Colonic mucosa (tissue), 4 donors: ENCODE measurements at places on chromosomes 4 and X.

DNA sequence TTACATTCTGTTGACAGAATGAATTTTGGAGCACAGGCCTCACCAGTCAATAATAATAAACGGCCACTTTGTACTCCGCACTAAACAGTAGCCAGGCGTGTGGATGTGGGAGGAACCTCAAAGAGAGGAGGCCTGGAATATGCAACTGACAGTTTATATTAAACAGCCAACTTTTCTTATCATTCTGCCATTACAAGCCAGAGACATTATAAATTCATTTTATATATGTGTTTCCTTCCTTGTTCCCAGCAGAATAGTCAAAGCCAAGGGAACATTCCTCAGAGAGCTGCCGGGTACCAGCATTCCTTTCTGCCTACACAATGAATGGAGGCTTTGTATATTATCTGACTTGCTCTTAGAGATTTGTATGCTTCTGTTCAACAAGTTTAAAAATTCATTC lies 436.5 kb upstream of the FTHL17 start:
- H3K27ac ChIP-seq = no peak overlapping the region
- DNase-seq = no peak
- H3K4me3 ChIP-seq = no peak overlapping the region
- H3K27me3 ChIP-seq = no peaks in the 10 kb centered on the region

DNA sequence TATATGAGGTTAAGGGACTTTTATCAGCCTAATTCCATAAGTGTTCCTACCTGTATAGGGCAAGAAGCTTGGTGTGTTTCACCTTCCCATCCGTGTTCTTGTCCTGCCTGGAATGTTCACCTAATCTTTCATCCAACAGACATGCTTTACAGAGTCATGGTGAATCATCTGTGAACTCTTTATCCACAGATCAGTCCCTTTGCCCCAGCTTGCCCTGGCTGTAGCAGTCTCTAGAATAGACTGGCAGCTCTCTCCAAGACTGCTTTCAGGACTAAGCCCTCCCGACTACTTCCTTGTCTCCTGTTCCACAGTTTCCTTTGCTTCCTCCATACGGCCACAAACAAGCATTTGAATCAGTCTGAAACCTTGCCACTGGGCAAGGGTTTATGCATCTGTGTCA lies 177.9 kb upstream of the IL15 start:
- no peak overlapping the region for H3K27ac ChIP-seq
- H3K27me3 ChIP-seq = no peaks in the 10 kb centered on the region
- no peak for DNase-seq
- H3K4me3 ChIP-seq = no peak overlapping the region

- H3K4me3 ChIP-seq = no peak overlapping the region
- H3K36me3 ChIP-seq = no peaks in the 10 kb centered on the region
- H3K4me1 ChIP-seq = peaks cover 13% of the 10 kb centered on the region
- DNase-seq = no peak
- no peak overlapping the region for H3K27ac ChIP-seq
Measured at GRCh38 chr4:184807797-184808712, 17.7 kb downstream of the ACSL1 start.

- no peak overlapping the region for H3K4me3 ChIP-seq
- DNase-seq = no peak
- no peak overlapping the region for H3K27ac ChIP-seq
- no peaks in the 10 kb centered on the region for H3K4me1 ChIP-seq
- peaks cover 11% of the 10 kb centered on the region for H3K27me3 ChIP-seq
Measured at GRCh38 chrX:40570346-40571093, 10.2 kb upstream of the ATP6AP2 start.

DNA sequence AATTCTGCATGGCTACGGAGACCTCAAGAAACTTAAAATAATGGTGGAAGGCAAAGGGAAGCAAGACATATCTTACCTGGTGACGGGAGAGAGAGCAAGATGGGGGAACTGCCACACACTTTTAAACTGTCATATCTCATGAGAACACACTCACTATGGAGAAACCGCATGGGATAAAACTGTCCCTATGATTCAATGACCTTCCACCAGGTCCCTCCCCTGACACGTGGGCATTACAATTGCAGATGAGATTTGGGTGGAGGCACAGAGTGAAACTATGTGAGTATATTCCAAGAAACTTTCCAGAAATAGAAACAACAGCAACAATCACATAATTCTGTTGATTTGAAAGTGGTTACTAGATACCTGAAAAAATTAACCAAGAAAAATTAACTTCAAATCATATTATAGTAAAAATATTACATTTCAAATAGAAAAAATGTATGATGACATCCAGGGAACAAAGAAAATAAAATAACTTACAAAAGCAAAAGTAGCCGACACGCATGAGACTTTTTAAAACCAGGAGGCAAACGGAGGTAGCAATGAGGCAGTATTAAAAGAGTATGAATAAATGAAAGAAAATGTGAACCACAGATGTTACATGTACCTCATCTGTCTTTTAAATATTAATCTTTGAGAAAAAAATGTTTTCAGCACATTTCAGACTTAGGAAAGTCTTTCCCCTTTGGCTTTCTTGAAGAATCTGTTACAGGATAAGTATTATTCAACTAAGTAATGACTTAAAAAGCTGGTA lies 879.5 kb downstream of the TECRL start:
- H3K27me3 ChIP-seq = no peaks in the 10 kb centered on the region
- H3K27ac ChIP-seq = no peak overlapping the region
- H3K4me3 ChIP-seq = no peak overlapping the region

DNA sequence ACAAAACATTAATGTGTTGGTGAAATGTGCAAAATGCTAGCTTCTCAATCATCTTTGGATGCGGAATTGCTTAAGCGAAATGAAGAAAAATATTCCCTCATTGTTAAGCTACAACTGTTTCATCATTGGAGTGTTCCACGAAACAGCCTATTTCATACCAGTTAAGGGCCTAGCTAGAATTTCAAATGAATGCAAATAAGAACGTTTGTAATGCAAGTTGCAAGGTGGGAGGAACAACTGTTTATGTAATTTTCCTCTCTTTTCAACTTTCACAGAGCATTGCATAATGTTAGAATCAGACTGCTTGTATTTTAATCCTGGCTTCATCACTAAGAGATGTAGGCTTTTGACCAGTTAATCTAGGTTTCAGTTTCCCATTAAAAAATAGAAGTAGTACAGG lies 480.1 kb downstream of the IL1RAPL1 start:
- no peak for DNase-seq
- H3K27me3 ChIP-seq = no peaks in the 10 kb centered on the region
- H3K36me3 ChIP-seq = no peaks in the 10 kb centered on the region

GRCh38 chrX:17814059-17814458 lies 47.0 kb downstream of the RAI2 start:
- no peaks in the 10 kb centered on the region for H3K4me1 ChIP-seq
- H3K27ac ChIP-seq = no peak overlapping the region
- no peaks in the 10 kb centered on the region for H3K27me3 ChIP-seq
- H3K36me3 ChIP-seq = no peaks in the 10 kb centered on the region
- DNase-seq = no peak

DNA sequence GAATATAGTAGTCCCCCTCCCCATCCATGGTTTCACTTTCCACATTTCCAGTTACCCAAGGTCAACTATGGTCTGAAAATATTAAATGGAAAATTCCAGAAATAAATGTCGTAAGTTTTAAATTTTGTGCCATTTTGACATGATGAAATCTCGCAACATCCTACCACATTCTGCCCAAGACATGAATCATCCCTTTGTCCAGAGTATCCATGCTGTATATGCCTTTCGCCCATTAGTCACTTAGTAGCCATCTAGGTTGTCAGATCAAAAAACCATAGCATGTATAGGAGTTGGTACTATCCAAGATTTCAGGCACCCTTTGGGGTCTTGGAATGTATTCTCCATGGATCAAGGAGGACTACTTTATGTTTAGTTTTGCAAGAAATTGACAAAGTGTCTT lies 8.3 kb downstream of the PRRG1 start:
- no peak overlapping the region for H3K27ac ChIP-seq
- no peaks in the 10 kb centered on the region for H3K36me3 ChIP-seq
- no peaks in the 10 kb centered on the region for H3K4me1 ChIP-seq

DNA sequence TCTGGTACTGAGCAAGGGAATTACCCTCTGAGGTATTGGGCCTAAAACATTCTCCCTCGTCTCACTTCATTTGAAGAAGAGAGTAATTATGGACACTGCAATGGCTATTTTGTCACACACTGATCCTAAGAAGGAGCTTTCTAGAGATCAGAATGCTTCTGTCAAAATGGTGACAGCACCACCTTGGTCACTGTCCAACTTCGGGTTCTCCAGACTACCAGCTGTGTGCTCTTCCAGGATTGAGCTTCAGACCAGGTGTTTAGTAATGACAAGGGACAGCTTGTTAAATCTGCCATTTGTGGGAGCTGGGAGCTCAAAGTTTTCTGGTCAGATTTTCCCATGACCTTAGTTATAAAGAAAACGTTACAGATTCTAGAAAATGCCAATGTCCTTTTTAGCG lies 105.4 kb downstream of the POLA1 start:
- H3K27me3 ChIP-seq = no peaks in the 10 kb centered on the region
- no peak for DNase-seq
- no peaks in the 10 kb centered on the region for H3K4me1 ChIP-seq
- H3K4me3 ChIP-seq = no peak overlapping the region

DNA sequence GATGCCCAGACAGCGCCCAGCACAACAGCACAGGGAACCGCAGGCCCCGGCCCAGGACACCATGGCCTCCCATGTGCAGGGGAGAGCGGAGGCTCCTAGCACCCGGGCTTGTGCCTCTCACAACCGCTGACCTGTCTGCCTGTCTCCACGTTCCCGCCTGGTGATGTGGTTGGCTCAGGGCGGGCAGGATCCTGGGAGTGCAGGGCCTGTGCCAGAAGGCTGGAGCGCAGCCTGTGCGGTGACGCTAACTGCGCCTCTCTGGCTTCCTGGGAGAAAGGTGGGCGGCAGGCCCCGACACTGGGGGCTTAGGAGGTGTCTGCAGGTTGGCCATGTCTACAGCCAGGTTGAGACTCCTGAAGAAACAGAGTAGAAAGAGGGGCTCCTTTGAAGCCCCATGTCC lies 48.7 kb downstream of the CPZ start:
- no peak for DNase-seq
- no peaks in the 10 kb centered on the region for H3K36me3 ChIP-seq
- H3K4me1 ChIP-seq = no peaks in the 10 kb centered on the region
- no peak overlapping the region for H3K4me3 ChIP-seq
- H3K27ac ChIP-seq = no peak overlapping the region

DNA sequence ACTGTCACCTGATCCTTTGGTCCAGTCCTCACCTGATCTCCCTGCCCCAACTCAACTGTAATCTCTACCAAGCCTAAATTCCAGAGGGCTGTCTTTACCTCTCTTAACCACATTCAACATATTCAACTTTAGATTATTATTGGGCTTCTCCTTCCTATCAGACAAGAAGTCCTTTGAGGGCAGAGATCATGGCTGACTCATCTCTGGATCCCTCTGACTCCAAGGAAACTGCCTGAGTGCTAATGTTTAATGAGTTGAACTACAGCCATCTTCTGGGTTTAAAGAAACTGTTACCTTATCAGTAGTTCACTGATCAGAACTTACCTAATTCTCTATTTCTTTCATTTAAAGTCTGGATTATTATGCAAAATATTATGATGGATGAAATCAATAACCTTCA lies 135.7 kb downstream of the GPC3 start:
- no peak for DNase-seq
- no peaks in the 10 kb centered on the region for H3K36me3 ChIP-seq
- H3K4me3 ChIP-seq = no peak overlapping the region
- H3K27me3 ChIP-seq = no peaks in the 10 kb centered on the region
- no peak overlapping the region for H3K27ac ChIP-seq
- no peaks in the 10 kb centered on the region for H3K4me1 ChIP-seq

DNA sequence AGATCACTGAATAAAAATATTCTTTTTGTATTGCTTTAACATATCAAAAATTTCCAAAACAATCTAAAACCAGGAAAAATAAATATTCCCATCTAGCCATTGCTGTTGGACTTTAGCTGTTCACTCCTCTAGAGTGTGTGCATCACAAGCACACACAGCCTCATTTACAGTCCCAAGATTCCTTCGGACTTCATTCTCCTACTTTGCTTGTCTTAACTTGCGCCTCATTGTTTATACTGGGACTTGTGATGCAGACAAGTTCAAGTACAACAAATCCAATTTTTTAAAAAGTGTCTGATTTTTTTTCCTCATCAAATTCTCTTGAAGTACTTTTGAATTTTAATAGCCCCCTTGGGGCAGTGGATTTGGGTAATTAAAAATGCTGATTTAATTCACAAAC lies 55.6 kb downstream of the TLL1 start:
- H3K4me1 ChIP-seq = no peaks in the 10 kb centered on the region
- no peaks in the 10 kb centered on the region for H3K36me3 ChIP-seq
- no peak overlapping the region for H3K4me3 ChIP-seq
- no peaks in the 10 kb centered on the region for H3K27me3 ChIP-seq
- no peak overlapping the region for H3K27ac ChIP-seq
- DNase-seq = no peak

GRCh38 chrX:66110112-66110511 lies 53.9 kb upstream of the HEPH start:
- H3K36me3 ChIP-seq = no peaks in the 10 kb centered on the region
- H3K27me3 ChIP-seq = peaks cover 12% of the 10 kb centered on the region
- H3K4me1 ChIP-seq = no peaks in the 10 kb centered on the region

- no peak overlapping the region for H3K4me3 ChIP-seq
- no peaks in the 10 kb centered on the region for H3K36me3 ChIP-seq
- H3K4me1 ChIP-seq = no peaks in the 10 kb centered on the region
- DNase-seq = no peak
Measured at GRCh38 chr4:74942918-74943253, 10.0 kb downstream of the PARM1 start.

- H3K27ac ChIP-seq = no peak overlapping the region
- no peak for DNase-seq
- no peaks in the 10 kb centered on the region for H3K27me3 ChIP-seq
- peaks cover 3% of the 10 kb centered on the region for H3K36me3 ChIP-seq
- no peak overlapping the region for H3K4me3 ChIP-seq
Measured at GRCh38 chr4:75948822-75949444, 8.1 kb upstream of the NAAA start.

DNA sequence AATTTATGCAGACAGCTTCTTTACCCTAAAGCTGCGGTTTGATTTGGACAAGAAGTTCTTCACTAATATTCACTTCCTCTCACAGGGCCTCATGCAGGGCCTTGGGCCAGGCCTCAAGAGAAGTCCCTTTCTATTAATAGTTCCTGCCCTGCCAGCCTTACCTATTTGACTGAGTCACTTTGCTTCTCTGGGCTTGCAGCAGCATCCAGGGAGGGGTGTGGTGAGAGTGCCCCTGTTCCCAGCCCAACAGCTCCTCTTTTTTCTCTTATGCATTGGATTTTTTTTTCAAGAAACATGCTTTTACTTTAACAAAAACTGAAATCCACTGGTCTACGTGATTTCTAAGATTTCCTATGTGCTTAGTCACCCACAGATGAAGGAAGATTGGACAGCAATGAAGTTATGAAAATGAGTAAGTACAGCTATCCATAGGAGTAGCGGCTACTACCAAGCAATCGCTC lies 26.7 kb downstream of the FAM156B start:
- H3K27me3 ChIP-seq = no peaks in the 10 kb centered on the region
- peak; percentile 17 for DNase-seq

- DNase-seq = no peak
- H3K36me3 ChIP-seq = no peaks in the 10 kb centered on the region
- H3K4me1 ChIP-seq = peaks cover 15% of the 10 kb centered on the region
- H3K27ac ChIP-seq = no peak overlapping the region
- no peak overlapping the region for H3K4me3 ChIP-seq
Measured at GRCh38 chr4:110619463-110620247, 3.2 kb downstream of the PITX2 start.

- no peak overlapping the region for H3K4me3 ChIP-seq
- H3K4me1 ChIP-seq = no peaks in the 10 kb centered on the region
- no peak for DNase-seq
- H3K27me3 ChIP-seq = no peaks in the 10 kb centered on the region
Measured at GRCh38 chrX:151370906-151371305, 26.1 kb upstream of the VMA21 start.

GRCh38 chrX:65745992-65746391 lies 78.5 kb downstream of the MSN start:
- no peak overlapping the region for H3K4me3 ChIP-seq
- H3K4me1 ChIP-seq = no peaks in the 10 kb centered on the region
- H3K27ac ChIP-seq = no peak overlapping the region
- no peaks in the 10 kb centered on the region for H3K36me3 ChIP-seq
- H3K27me3 ChIP-seq = no peaks in the 10 kb centered on the region
